ENCODE measurements at places on chromosomes 7 and 10. TPM values are rescaled to one million over a fixed set of nuclear protein-coding genes. Genes with fewer than 3 reads are reported as not detected.

Gene GFRA1
- not detected for polyA plus RNA-seq

Gene TFEC
- polyA plus RNA-seq = not detected

- no peaks in the 10 kb centered on the region for H3K4me1 ChIP-seq
- no peak for DNase-seq
- no peak overlapping the region for H3K27ac ChIP-seq
- H3K4me3 ChIP-seq = no peak overlapping the region
Observed at GRCh38 chr10:81034383-81034782, 496.7 kb downstream of the SH2D4B start.

- no peak overlapping the region for H3K27ac ChIP-seq
- H3K4me1 ChIP-seq = no peaks in the 10 kb centered on the region
- no peak overlapping the region for H3K4me3 ChIP-seq
Observed at GRCh38 chr7:110854166-110854565, 236.8 kb upstream of the LRRN3 start.

- H3K27ac ChIP-seq = no peak overlapping the region
- peaks cover 4% of the 10 kb centered on the region for H3K27me3 ChIP-seq
- no peaks in the 10 kb centered on the region for H3K4me1 ChIP-seq
- H3K4me3 ChIP-seq = no peak overlapping the region
- DNase-seq = no peak
Observed at GRCh38 chr7:155882596-155882995, 70.3 kb upstream of the SHH start.

Gene PKD1L1
- polyA plus RNA-seq = not detected

Gene FANK1
- polyA plus RNA-seq = not detected

GRCh38 chr7:137772748-137773147, 74.0 kb downstream of the DGKI start:
- no peak for DNase-seq
- no peaks in the 10 kb centered on the region for H3K36me3 ChIP-seq
- no peak overlapping the region for H3K27ac ChIP-seq
- H3K27me3 ChIP-seq = no peaks in the 10 kb centered on the region
- H3K4me1 ChIP-seq = no peaks in the 10 kb centered on the region
- H3K4me3 ChIP-seq = no peak overlapping the region

Gene CRPPA
- 0.65 TPM for polyA plus RNA-seq

DNA sequence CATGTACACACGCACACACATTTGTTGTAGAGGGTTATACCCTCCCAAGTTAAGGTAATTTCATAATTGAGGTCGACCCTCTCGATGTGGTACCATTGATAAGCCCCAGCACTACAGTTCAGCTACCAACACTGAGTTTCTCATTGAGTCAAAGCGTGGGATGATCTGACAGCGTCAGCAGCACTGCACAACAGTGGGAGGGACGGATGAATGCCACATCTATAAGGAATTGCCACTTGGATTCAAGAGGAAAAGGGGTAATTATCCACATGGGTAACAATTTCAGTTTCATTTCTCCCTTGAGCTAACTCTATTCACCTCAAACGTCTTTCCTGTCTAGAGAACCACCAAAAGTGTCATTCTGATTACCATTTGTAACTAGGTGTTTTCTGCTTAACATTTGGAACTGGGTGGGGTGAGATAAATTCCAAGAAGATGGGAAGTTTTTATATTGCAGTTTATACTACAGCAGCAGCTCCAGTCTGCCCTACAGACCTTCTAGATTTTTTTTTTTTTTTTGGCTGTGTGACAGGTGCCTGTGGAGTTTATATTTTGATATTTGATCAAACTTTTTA, 342.9 kb downstream of the AUTS2 start:
- no peak overlapping the region for H3K4me3 ChIP-seq
- peaks cover 6% of the 10 kb centered on the region for H3K4me1 ChIP-seq
- no peak overlapping the region for H3K27ac ChIP-seq
- no peak for DNase-seq
- no peaks in the 10 kb centered on the region for H3K36me3 ChIP-seq

Gene FEZF1
- polyA plus RNA-seq = not detected

Gene GNG11
- polyA plus RNA-seq = 1.1 TPM

Gene RTKN2
- polyA plus RNA-seq = 0.16 TPM

GRCh38 chr10:1543596-1543995, 193.7 kb downstream of the ADARB2 start:
- H3K4me1 ChIP-seq = no peaks in the 10 kb centered on the region
- no peak for DNase-seq
- no peaks in the 10 kb centered on the region for H3K36me3 ChIP-seq
- no peak overlapping the region for H3K27ac ChIP-seq
- no peaks in the 10 kb centered on the region for H3K27me3 ChIP-seq

DNA sequence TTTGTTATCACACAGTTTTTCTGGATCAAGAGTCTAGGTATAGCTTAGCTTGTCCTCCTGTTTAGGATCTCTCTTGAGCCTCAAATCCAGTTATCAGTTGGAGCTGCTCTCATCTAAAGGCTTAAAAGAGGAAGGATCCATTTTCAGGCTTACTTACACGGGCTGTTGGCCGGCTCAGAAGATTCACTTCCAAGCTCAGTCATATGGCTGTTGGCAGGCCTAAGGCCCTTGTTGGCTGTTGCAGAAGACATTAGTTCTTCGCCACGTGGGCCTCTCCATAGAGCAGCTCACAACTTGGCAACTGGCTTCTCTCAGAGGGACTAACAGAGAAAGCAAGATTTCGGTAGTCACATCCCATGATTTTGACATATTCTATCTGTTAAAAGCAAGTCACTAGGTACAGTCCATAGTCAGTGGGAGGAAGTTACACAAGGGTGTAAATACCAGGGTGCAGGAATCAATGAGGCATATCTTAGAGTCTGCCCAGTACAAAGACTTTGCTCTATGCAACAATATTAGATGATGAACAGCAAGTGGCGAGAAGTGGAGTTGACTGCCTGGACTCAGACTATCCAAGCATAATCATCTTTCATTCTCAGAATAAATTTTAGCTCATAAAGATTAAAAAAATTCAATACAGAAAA, 280.1 kb upstream of the MBL2 start:
- no peaks in the 10 kb centered on the region for H3K36me3 ChIP-seq
- H3K4me1 ChIP-seq = no peaks in the 10 kb centered on the region
- no peak overlapping the region for H3K27ac ChIP-seq
- DNase-seq = no peak
- H3K4me3 ChIP-seq = no peak overlapping the region
- H3K27me3 ChIP-seq = no peaks in the 10 kb centered on the region

Gene ARMC3
- polyA plus RNA-seq = not detected

GRCh38 chr10:48322017-48322416, 15.5 kb downstream of the MAPK8 start:
- H3K27me3 ChIP-seq = no peaks in the 10 kb centered on the region
- H3K4me3 ChIP-seq = no peak overlapping the region
- no peak for DNase-seq
- H3K4me1 ChIP-seq = peaks cover 45% of the 10 kb centered on the region
- H3K36me3 ChIP-seq = peaks cover 5% of the 10 kb centered on the region

Gene TRIM8
- polyA plus RNA-seq = 39.2 TPM

- DNase-seq = no peak
- H3K36me3 ChIP-seq = no peaks in the 10 kb centered on the region
- no peak overlapping the region for H3K4me3 ChIP-seq
- no peaks in the 10 kb centered on the region for H3K4me1 ChIP-seq
- H3K27me3 ChIP-seq = peaks cover 1% of the 10 kb centered on the region
Observed at GRCh38 chr10:113084031-113084430, 134.0 kb downstream of the TCF7L2 start.

- H3K27ac ChIP-seq = no peak overlapping the region
- H3K27me3 ChIP-seq = peaks cover 12% of the 10 kb centered on the region
- no peaks in the 10 kb centered on the region for H3K4me1 ChIP-seq
Observed at GRCh38 chr7:113087071-113087998, 708 bp upstream of the GPR85 start.

Measured in immature natural killer cell (primary cell).